ENCODE measurements at places on chromosomes 5 and 9.
A peak's percentile ranks its signal among the peaks of the same experiment; 100 is the strongest.

DNA sequence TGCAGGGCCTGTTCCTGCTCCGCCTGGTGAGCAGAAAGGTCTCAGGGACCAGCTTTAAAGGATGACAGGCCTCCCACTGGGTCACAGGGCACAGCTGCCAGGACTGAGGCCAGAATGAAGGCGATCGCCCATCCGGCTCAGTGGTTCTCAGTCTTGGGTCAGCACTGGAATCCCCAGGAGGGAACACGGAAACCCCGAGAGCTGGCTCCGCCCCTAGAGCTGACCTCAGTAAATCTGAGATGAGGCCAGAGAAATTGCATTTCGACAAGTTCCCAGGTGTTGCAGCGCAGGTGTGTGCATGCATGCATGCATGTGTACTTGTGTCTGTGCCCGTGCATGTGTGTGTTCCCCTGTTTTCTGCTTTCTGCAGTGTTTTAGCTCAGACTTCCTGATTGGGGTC is 47.2 kb upstream of the KCNMB1 start:
- DNase-seq, result no peak

DNA sequence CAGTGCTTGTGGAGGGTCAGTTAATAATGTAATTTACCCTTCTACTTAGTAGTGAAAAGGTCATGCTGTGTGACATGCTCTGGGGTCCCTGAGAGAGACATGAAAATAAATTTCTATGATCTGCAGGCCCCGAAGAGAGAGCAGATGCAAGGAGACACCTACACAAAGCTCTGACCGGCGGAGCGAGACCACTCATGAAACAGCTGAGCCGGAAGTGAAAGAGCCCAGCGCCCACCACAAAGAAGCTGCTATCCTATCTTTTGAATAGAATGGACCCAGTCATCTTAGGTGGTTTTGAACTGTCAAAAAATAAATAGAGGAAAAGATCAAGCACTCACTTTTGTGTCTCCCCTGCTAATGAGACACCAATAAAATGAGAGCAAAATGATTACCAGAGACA is 190.0 kb downstream of the MED10 start:
- peak; percentile 70 for DNase-seq

DNA sequence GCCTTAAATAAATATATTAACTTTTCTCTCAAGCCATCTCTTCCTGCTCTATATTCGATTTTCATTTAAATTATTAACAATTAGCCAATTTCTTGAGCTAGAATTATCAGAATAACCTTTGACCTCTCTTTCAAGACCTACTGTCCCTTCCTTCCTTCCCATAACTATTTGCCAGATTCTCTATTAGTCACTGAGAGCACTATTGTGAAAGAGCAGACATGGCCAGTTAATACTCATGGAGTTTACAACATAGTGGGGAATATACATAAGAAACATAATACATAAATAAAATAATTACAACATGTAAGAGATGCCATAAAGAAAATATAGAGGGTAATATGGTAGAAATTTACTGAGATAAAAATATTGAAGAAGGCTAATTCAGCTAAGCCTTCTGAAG is 72.1 kb upstream of the CHD1 start:
- no peak for DNase-seq

- no peak for DNase-seq
These were observed 114.2 kb downstream of the TTC39B start for GRCh38 chr9:15192856-15193255.

DNA sequence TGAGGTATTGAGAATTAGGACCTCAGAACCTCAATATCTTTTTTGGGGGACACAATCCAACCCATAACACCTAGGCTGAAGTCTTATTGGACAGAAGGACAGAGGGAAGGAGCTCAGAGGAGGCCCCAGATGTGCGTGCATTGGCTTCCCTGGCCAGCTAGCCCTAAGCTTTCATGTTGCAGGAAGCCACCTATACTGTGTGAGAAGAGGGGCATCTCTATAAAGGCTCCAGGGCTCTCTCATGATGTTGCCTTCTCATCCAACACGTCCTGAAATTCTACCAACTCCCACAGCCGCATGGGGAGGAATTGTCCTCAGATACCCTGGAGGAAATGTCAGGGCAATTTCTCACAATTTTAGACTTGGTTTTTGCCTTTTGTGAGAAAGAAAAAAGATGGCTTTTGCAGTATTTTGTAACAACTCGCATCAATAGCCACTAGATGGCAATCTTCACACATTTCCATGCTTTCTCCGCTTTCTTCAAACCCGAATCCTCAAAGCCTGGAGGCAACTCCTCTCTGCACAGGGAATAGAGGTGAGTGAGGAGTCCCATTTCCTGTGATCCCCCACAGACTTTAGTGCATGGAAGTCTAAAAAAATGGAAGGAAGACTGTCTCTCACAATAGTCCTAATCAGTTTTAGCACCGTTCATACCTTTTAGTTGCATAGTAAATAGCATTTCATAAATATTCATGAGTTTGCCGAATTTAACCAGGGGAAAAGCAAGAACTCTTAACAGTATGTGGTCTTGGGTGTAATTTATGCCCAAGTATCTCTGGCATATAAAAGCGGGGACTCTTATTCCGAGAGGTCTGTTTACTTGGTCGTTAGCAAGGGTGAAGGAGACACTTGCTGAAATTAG is 7.4 kb upstream of the PPP3R2 start:
- peak; percentile 22 for DNase-seq

DNA sequence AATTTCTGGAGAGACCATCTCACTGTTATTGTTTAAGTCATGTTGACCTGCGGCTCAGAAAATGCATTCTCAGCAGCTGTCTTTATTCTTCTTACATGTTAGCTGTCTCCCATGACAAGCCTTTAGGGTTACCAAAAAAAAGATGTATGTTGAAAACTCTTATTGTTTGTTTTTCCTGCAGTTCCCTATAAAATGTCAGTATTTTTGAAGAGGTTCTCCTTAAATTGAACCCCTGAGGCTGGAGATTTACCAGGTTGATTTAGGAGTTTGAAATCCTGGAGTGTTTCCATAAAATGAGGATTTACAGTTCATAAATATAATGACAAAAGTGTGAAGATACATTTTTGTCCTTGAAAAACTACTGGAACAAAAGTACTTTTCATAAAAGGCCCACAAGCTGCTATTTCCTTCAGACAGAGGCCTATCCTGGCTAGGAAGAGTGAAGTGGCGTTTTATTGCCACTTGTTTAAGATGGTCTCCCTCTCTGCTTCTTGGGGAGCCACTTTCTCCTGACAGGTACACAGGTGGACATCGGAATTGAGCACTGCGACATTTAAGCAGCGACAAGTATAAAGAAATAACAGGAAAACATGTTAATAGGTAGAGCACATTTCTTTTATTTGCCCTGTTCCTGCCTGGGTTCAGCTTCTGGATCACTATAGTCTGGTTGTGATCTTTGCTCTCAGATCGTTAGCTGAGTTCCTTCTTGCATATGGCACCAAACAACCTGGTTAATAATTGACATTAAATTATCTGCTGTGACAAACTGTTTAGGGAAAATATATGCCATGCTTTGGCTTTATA is 344.8 kb upstream of the RPS23 start:
- DNase-seq, result no peak

DNA sequence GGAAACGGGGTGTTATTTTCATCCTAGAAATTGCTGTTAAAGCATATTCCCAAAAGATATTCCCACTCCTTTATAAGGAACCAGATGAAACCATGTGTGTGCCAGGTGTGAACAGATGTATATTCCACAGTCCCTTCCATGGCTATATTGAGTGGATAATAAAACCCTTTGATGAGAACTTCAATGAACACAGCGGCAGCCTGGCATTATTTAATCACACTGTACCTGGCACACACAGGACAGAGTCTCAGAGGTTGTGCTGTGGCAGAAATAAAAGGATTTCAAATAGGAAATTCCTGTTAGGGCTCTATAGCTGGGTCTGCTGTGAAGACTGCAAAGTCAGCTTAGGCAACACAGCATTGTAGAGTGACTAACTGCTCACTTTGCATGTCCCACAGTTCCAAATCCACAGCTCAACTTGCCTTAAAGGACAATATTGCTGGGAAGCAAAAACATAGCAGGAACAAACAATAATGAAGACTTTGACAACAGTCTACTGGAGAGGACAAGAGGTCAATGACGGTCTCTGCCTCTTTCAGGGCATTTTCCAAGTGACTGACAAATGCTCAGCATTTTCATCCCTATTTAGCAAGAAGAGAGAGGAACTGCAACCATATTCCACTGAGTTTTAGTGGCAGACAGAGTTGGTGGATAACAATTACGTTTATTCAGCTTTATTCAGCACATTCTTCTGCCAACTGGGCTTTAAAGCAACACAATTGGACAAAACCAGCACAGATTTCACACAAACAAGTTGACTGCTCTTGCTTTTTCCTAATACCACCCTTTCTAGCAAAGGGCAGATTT is 255.7 kb upstream of the RGMB start:
- no peak for DNase-seq

DNA sequence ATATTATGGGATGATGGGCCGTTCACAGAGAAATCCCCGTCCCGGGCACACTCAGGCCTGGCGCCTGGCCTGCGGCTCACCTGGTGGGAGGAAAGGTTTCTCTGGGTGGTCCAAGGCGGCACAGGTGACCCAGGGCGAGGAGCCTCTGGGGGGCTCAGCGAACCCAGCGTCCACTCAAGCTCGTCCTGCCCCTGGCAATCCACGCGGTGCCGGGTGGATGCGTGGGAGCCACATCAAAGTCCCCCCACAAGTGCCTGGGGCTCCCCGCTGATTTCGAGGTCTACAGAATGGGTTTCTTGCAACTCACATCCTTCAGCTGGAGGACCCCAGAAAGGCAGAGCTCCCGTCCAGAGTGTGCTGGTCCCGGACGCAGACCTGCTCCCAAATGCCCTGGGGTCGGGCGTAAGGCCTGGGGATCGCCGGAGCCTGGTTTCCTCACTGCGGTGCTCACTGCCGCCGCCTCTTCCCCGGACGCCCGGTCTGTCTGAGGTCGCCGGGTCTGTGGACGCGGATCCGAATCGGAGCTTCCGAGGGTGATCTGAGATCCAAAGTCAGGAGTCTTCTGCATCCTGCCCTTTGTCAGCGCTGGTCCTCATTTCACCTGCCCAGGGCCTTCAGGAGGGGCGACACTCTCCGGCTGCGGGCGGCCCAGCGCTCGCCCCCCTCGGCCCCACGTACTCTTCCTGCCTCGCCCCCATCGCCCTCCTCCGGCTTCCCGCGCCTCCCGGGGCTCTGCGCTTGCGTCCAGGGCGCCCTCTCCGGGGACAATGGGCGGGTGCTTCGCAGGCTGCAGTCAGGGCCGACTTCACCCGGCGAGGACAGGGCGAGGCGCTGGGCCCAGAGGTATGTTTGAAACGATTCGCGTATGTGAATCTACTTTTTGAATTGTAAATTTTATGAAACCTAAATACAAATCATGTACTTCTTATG is 20.0 kb upstream of the RUFY1 start:
- DNase-seq, result peak; percentile 82

DNA sequence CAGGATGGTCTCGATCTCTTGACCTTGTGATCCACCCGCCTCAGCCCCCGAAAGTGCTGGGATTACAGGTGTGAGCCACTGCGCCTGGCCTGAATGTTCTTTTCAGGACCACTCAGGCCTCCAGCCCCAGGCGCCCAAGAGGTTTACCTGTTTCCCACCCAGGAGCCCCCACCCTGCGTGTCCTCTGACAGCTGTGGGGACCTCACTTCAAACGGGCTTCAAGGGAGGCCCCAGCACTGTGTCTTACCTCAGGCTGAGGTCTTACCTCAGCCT is 19.1 kb upstream of the SLC6A19 start:
- DNase-seq, result no peak

GRCh38 chr5:119681734-119682133 is 52.4 kb downstream of the FAM170A start:
- DNase-seq, result no peak

DNA sequence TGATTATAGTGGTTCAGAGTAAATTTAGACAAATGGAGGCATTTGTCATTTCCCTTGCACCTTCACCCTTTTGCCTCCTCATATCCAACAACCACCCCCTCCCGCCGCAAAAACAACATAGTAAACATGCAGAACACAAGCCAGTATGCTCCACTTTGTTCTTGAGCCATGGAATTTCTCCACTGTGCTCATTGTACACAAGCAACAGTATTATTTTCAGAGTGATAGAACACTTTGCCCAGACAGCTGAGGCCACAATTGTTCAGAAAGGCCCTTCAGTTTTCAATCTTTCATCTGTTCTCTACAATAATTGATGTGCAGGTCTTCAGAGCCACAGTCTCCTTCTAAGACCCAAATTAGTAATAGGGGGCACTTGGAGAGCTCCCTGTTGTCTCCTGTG is 272.8 kb upstream of the SLC30A5 start:
- no peak for DNase-seq

DNA sequence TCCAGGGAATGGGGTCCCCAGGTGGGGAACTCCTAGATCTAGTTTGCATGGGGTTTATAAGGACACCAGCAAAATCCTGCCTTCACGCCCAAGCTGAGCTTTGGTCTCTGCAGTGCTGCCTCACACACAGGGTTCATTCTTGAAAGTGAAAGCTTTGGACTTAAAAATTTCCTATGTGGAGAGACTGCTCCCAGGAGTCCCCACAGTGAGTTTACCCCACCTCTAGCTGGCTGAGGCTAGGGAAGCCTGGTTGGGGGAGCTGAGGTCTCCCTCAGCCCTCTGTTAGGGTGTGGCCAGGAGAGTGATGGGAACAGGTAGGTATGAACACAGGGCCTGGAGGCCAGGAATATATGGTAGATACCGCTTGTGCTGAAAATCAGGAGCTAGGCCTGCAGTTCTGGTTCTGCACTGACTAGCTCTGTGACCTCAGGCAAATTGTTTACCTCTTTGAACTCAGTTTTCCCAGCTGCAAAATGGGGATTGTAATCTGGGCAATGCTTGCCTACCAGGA is 41.5 kb upstream of the LARP1 start:
- DNase-seq, result no peak
